Bone marrow (tissue), 2 donors: ENCODE measurements at places on chromosomes 12 and 14.

DNA sequence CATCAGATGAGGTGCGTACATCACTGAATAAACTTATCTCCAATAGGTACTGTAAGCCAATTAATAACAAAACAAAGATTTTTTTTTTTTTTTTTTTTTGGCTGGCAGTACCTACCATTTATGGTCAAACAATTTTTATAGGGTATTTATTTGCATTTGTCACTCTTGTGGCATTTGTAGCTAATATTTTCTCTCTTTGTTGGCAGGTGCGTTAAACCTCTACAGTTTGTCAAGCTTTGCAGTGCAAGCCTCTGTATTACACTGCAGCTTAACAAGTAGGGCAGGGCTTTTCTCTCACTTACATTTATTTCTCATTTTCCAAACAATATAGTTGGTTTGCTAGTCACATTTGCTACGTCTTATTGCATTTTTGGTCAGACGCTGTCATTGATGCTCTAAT is 12.3 kb downstream of the PRPF39 start:
- no peak for DNase-seq

DNA sequence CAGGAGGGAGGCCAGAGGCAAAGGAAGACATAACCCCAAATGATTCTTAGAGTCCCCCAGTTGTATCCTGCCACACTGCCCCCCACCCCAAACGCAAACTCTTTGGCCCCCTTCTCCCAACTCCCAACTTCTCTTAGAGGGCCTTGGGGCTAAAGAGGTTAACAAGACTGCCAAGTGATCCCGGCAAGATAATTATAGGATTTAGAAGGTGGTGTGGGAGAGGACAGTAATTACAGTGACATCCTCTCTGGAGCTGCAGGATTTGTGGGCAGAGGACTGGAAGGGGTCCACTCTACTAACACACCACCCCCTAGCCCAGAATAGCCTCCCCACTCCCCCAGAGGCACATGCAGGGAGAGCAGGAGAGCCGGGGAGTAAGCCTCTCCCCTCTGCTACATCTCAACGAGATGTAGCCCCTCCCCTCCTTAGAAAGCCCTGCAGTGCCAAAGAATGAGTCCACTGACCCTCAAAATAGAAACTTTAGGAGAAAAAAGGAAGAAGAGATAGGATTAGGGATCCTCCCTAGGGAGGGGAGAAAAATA is 5.3 kb upstream of the GDF11 start:
- DNase-seq: no peak

DNA sequence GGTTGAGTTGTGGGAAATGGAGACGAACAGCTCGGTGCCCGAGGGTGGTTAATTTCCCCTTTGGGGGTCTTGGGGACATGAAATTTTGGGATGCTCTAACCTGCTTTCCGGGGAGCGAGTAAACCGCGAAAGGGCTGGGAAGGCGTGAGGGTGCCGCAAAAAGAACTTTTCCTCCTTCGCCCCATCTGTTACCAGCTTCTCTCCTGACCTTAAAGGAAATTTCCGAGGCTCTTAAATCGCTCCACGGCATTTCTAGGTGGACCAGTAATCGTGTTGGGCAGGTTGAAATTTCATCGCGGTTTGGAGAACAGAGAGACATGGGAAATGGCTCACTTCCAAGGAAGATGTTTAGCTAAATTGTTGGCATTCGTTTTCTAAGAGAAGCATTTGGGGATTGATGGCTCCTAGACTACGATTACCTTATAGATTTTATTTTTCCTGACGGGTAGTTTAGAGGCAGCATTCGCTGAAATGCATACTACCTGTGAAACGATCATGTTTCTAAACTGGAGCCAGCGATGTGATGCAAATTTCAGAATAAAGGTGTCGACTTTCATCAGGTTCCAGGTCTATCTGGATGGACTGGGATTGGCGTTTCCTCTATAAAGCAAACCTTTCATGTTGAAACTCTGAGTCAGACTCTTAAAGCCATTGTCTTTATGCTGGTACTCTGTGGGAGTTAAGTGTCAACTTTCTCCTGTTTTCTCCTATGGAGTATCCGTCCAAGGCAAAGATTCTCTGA is 414.5 kb downstream of the PCNX1 start:
- DNase-seq: no peak

DNA sequence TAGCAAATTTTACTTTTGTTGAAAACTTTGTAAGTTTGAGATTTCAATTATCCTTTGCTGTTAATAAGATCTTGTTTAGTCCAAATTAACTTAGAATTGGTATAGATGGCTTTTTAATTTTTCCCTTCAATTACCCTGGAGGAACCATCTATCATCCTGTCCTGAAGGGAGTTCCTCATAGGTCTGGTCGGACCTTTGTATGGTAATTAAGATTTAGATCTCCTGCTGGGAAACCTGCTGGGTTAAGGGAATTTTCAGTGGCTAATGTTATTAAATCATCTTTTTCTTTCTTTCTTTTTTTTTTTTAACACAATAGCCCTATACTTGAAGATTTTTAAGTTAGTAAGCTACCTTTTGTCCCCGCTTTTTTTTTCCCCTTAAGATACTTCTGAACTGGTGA is 63.0 kb upstream of the PRMT8 start:
- no peak for DNase-seq

GRCh38 chr14:76386944-76387782 is 11.2 kb downstream of the ESRRB start:
- DNase-seq: peak; percentile 10

- no peak for DNase-seq
These were observed 62.2 kb downstream of the TSPAN11 start for GRCh38 chr12:30988646-30989286.
